ENCODE measurements at places on chromosomes 2 and 18. TPM values are rescaled to one million over a fixed set of nuclear protein-coding genes. Genes with fewer than 3 reads are reported as not detected.

The ADD2 gene
- polyA plus RNA-seq = 0.45 TPM

GRCh38 chr2:47359375-47359868, 43.5 kb upstream of the MSH2 start:
- no peak for DNase-seq

DNA sequence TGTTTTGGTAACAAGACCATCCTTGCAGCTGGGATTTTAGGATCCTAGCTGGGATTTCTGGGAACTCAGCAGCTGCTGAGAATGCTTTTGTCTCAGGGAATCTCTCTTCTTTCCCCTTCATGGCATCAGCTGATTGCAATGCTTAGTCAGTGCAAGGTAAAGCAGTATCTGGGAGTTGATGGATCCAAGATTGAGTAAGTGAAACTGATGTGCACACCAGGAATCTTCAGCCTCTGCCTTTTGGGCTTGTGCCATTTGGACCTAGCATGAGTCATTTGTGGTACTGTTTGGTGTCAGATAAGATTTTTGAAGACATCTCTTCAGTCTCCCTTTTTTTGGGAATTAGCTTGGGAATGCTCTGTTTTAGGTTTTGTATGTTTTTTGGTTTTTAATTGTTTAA, 363.3 kb upstream of the TFPI start:
- DNase-seq = no peak

DNA sequence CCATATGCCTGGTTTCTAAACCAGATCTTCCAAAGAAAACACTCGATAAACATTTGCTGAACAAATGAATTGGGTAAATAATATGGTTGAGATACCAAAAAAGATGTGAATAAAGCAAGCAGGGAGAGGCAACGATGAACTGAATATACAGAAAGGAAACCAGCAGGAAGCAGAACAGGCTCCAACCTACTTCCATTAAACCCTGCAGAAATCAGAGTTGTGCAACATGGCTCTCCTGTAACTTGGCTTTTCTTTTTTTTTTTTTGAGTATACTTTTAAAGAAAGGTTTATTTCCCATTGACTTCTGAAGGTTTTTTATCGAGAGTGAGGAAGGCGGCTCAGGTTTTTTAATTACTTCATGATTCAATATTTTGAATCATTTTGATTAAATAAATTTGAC, 23.5 kb downstream of the ITSN2 start:
- DNase-seq = no peak

GRCh38 chr2:160613466-160614153, 120.0 kb upstream of the RBMS1 start:
- no peak for DNase-seq

DNA sequence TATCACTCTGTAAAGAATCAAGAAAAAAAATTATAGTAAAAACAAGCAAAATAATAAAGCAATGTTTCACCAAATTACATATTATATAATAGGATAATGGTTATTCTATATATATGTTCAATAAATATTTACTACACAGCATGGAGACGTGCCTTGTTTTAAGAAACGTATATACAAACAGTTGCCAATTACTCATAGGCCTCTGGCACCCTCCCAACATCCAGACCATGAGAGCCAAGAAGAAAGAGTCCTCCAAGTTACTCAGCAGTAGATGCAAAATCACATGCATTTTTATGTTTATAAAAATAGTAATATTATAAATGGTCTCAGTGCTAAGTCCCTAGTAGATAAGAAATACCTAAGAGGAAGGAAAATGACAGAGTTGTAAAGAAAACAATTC, 64.8 kb downstream of the REV1 start:
- DNase-seq = no peak

The EPB41L3 gene
- polyA plus RNA-seq = 8.7 TPM

DNA sequence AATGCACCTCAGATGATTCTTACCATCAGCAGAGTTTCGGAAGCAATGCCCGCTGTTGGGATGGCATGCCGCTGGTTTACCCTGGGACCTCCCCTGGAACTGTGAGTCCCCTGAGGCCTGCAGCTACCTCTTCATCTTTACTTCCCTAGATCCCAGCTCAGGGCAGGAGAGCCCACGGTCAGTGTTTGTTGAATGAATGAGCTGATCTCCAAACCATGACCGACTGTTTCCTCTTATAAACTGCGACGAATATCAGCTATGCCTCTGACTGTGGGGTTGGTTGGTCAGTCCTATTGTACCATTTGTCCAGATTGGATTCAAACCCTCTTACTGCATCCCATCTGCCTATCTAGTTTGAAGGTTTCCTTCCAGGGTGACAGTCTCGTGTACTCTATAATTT, 64.4 kb downstream of the DDX1 start:
- no peak for DNase-seq

GRCh38 chr2:189492451-189492850, 51.2 kb downstream of the WDR75 start:
- DNase-seq = no peak

GRCh38 chr2:8456151-8457091, 225.4 kb upstream of the ID2 start:
- peak; percentile 50 for DNase-seq

- DNase-seq = no peak
Measured at GRCh38 chr2:177413703-177414102, 21.1 kb downstream of the AGPS start.

The KIF1A gene
- 45.7 TPM for polyA plus RNA-seq

The TRIM43 gene
- not detected for polyA plus RNA-seq

The SLC4A5 gene
- 0.79 TPM for polyA plus RNA-seq

- DNase-seq = no peak
Measured at GRCh38 chr2:119536211-119536610, 8.0 kb upstream of the CFAP221 start.

DNA sequence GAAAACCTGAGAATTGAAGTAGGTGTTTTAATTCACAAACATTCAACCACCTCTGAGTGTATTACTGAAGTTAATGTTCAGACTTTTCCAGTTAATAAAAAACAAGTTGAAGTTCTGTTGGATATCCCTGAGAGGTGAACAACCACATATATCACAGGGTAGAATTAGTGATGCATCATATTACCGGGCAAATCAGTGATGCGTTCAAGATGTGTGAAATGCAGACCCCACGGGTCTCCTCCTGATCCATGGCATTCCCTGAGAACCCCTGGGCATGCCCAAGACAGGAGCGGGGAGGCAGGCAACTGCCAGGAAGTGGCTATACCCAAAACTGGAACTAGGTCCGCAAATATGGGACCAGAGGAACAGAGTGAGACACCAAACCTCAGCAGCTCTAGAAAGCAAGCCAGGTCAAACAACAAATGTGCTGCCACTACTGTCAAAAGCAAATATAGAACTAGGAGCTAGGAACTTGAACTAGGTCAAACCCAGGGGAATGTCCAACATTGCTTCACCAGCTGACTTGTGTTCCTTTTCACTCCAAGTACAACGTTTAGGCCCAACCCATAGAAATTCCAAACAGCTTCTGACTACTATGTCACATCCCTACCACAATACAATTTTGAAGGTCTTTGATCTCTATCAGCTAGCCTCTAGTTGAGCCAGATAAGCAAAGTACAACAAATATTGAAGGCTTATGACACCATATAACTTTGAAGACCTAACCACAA, 20.2 kb downstream of the PSTPIP2 start:
- DNase-seq = no peak

The ATL2 gene
- polyA plus RNA-seq = 19.9 TPM

DNA sequence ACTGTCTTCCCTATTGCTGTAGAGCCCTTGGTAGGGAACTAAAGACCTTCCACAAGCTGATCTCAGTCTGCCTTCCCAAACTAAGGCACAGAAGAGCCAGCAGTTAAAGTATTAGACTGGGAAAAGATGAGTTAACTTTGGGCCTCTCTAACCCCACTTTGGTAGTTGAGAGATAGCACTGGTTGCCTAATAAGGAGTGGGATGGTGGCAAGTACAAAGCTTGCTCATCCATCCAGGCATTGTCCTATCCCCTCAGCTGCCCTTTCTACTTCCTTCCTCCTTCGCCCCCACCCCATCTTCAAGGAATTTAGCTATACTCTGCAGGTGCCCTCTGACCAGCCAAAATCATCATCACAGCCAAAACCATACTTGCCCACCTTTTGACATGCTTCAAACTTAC, 22.2 kb upstream of the AFTPH start:
- DNase-seq = no peak

- no peak for DNase-seq
Measured at GRCh38 chr2:7264791-7265190, 347.6 kb downstream of the RNF144A start.

The TRIB2 gene
- polyA plus RNA-seq = 25.3 TPM

The MYL12B gene
- 343 TPM for polyA plus RNA-seq

DNA sequence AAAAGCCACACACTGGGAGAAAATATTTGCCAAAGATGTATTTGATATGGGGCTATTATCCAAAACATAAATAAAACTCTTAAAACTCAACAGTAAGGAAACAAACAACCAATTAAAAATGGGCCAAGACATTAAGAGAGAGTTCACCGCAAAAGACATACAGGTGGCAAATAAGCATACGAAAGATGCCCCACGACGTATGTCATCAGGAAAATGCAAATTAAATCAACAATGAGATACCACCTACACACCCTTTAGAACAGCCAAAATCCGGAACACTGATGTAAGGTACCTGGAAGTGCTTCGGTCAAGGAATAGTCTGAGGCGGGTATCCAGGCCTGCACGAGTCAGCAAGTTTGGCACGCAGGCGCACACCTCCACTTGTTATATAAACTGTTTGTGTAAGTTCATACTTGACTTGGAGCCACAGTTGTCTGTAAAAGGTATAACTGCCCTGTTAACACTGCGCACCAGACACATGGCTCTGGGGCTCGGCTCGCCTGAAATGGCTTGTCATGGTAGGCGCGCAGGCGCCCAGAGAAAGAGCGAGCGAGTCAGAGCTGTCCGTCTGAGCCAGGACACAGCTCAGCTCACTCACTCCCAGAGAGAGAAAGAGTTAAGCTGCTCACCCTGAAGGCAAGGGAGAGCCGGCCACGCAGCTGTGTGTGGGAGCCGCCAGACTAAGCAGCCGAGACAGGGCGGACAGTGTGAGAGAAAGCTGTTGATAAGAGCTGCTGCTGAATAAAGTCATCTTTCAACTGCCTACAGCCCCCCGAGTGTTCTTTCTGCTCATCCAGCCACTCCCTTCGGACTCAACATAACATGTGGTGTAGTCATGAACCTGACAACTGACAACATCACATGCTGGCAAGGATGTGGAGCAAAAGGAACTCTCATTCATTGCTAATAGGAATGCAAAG, 87.3 kb downstream of the HNRNPLL start:
- peak; percentile 80 for DNase-seq

The FOXD4L1 gene
- polyA plus RNA-seq = 0.07 TPM

GRCh38 chr2:85307527-85307897, 20.3 kb downstream of the TGOLN2 start:
- DNase-seq = no peak

The SIGLEC15 gene
- polyA plus RNA-seq = 0.09 TPM

DNA sequence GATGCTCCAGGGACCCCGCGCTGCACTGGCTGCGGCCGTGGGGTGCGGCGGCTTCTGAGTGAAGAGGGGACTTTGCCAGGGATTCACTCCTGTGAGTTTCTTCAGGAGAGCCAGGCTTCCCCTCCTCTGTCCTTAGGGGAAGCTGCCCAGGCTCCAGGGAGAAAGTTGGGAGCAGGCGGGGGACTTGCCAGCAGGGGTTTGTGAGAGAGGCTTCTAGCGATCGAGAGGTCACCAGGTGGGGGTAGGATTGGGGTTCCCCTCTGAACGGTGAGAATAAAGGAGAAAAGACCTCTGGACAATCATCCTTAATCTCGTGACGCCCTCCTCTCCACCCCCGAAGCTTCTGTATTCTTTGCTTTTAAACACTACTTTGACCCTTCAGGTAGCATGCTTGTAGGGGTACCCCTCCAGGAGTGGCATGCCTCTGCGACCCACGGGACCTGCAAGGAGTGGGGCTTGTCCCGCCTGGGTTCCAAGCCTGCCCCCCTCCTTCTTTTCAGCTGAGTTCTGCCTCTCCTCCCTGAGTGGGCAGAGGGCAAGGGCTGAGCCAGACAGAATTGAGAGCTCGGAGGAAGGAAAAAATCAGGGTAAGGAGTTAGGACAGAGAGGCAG, 601 bp downstream of the PROKR1 start:
- no peak for DNase-seq

The MROH2A gene
- polyA plus RNA-seq = not detected
